Stimulated activated CD4-positive, alpha-beta T cell treated with anti-CD3 and anti-CD28 coated beads, Interleukin-12 subunit alpha, Interleukin-12 subunit beta, amount 100 ng/mL, for 48 hours (primary cell): ENCODE measurements at places on chromosomes 13 and 19.

- peak; percentile 28 for DNase-seq
Observed at GRCh38 chr19:55585658-55586339, 5.2 kb upstream of the ZNF579 start.

DNA sequence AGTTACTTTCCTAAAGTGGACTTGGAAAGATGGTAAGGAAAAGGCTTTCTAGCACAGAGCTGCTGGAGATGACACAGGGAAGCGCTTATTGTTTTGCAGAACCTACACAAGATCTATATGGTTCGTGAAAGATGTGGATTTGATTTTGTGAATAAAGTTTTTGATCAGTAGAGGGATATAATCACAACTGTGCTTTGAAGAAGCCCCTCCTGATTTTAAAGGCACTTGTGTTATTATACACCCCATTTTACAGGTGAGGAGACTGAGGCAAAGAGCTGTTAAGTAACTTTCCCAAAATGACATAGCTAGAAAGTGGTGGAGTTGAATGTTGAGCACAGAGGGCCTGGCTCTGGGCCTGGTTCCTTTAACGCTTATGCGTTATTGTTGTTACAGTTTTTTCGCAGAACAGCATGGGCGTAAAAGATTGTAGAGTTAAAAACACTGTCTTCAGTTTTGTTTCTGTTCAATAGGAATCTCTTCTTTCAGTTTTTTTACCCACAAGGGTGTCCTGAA, 1.4 kb downstream of the TDRD3 start:
- DNase-seq = no peak

DNA sequence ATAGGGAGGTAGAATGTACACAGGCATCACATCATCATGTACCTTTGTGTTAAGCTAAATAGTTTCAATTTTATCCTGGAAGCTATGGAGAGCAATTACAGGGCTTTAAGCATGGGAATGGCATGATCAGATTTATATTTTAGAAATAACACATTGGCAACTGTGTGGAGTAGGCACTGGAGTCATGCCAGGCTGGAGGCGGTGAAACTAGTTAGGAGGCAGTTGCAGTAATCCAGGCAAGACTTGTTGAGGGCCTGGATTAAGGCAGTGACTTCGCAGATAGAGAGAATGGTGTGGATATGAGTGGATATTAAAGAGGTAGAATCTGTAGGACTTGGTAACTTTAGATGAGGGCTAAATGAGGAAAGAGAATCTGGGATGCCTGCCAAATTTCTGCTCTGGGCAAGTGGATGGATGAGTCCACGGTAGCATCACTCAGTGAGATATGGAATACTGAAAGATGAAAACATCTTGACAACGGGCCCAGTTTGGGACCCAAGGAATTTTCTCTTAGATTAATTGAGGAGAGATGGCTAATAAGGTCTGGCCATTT, 506.2 kb downstream of the FGF9 start:
- DNase-seq = no peak

DNA sequence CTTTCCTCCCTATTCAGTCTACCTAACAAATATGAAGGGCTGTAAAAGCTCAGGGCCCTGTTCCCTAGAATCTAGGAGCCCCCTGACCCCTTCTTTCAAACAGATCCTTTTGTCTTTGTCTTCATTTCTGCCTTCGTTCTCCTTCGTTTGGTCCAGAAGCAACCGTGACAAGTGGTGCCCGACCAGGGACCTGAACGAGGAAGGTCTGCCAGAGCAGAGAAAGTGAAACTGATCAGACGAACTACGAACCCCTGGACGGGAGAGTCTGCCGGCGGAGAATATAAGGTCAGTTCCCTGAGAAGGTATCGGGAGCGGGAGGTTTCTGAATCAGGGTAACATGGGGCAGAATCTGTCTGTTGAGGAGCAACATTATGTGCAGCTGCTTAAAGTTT, 751 bp downstream of the ERVK3-1 start:
- DNase-seq = no peak

DNA sequence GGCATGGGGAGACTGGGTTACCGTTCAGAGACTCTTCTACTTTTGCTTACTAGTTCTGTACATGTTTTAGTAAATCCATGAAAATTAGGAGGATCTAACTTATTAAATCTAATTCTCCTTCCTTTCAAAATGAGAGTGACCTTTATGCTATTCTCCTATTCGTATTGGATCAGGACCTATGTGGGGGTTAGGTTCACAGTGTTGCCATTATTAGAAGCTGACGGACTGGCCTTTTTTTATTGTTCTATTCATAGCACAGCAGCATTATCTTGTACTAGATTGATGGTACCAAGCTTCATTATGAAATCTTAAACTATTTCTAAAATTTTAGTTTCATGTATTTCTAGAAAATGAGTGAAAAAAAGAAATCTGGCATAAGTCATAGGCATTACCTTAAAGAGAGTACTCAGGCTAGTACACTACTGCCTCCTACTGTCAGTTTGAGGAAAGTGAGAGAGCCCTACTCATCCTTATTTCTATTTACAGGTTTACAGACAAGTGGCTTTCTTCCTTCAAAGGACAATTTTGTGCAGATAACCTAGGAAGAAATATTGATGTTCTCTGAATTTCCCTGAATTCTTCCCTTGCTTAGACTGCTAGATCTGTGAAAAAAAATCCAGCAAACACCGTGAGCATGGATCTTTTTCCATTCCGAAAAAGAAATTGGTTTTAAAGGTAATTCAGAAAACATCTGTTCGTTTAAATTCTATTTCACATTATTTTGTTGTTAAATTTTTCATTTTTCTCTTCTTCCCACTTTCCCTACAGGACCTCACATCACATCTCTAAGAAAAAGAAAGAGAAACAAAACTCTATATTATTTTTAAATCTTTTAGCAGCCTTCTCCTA, 485.5 kb downstream of the DIAPH3 start:
- DNase-seq = no peak

GRCh38 chr19:848386-848921, 3.6 kb upstream of the ELANE start:
- DNase-seq = no peak

DNA sequence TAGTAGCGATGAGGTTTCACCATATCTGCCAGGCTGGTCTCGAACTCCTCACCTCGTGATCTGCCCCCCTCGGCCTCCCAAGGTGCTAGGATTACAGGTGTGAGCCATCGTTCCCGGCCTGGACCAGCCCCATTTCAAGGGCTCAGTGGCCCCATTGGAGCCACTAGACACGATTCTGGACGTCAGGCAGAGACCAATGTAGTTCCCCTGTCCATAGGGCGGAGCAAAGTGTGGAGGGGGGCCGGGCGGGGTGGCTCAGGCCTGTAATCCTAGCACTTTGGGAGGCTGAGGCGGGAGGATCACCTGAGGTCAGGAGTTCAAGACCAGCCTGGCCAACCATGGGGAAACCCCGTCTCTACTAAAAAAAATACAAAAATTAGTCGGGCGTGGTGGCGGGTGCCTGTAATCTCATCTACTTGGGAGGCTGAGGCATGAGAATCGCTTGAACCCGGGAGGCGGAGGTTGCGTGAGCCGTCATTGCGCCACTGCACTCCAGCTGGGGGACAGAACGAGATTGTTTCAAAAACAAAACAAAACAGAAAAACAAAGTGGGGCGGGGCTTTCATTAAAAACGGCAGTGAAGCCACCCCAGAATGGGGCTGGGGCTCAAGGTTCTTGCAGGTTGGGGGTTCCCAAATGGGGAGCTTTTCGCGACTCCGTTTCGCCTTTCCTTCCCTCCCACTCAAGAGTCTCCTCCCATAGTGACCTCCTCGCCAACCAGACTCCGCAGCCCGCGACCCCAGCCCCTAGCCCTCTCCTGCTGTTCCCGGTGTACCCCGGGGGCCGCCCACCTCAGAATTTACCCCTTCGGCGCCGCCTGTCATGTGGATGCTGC, 758 bp upstream of the TECR start:
- DNase-seq = no peak

- DNase-seq = no peak
Observed at GRCh38 chr19:14459703-14460102, 15.5 kb downstream of the PTGER1 start.

GRCh38 chr13:110617321-110618072, 2.2 kb downstream of the NAXD start:
- no peak for DNase-seq

- no peak for DNase-seq
Observed at GRCh38 chr19:35461060-35461459, 13.0 kb downstream of the FFAR2 start.

DNA sequence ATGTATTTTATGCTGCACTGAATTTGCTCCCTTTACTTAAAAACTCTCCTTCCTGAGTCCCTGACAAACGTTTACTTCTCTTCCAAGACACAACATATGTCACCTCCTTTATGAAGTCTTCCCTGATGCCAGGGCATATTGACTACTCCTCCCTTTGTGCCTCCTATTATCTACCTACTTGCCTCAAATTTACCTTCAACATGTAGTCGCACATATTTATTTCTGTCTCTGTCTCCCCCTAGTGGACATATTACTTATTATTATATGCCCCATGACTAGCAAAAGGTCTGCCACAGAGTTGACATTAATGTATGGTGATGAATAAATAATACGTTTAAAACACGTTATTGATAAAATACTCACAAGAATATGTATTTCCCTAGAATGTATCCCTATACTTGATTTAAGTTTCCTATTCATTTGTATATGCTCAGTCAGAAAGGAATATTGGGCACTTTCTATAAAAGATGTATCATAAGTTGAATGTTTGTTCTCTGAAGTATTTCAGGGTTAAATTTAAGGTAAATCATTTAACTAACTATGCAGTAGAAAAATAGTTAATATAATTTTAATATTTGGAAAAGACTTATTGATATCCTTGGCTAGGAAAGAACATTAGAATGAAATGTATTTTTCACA, 250.3 kb upstream of the ATXN8OS start:
- no peak for DNase-seq

DNA sequence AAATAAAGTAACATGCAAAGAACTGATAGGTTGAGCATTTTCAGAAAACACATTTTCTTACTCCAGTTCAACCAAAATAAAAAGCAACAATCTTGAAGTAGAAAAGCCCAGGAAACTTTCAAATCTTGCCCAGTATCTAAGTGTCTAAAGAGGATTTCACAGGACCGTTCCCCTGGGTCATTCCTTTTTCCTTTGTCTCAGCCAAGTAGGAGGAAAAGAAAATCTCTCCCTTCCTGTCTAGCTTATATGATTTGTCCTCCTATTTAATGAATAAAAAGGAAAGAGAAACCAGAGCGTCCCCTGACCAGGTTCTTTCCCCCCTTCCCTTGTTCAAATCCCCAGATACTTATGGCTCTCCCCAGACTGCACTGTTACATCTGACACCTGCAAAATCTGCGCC, 248.0 kb downstream of the KCTD12 start:
- DNase-seq = no peak

DNA sequence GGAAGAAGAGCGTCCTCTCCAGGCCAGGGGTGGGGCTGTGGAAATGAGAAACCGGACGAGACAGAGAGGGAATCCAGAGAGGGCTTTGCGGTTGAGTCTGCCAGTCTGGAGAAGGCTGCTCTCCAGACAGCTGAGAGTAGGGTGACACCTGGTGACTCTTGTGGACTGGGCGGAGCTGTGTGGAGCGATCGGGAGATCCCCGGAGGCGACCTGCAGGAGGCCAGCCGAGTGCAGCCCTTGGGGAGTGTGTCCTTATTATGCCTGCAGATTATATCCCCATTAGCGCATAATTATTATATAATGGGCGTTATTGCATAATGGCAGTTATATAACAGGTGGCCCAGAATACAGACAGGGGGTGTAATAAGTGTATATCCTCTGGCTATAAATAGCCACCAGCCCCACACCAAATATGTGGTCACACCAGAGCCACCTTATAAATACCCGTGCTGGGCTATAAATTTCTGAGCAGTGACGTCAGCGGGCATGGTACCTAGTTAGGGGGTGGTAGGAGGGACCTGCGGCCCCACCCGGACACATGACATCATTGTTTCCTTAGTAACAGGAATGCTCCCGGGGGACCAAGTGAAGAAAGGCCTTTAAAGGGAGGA, 41.2 kb downstream of the NFIX start:
- DNase-seq = no peak

DNA sequence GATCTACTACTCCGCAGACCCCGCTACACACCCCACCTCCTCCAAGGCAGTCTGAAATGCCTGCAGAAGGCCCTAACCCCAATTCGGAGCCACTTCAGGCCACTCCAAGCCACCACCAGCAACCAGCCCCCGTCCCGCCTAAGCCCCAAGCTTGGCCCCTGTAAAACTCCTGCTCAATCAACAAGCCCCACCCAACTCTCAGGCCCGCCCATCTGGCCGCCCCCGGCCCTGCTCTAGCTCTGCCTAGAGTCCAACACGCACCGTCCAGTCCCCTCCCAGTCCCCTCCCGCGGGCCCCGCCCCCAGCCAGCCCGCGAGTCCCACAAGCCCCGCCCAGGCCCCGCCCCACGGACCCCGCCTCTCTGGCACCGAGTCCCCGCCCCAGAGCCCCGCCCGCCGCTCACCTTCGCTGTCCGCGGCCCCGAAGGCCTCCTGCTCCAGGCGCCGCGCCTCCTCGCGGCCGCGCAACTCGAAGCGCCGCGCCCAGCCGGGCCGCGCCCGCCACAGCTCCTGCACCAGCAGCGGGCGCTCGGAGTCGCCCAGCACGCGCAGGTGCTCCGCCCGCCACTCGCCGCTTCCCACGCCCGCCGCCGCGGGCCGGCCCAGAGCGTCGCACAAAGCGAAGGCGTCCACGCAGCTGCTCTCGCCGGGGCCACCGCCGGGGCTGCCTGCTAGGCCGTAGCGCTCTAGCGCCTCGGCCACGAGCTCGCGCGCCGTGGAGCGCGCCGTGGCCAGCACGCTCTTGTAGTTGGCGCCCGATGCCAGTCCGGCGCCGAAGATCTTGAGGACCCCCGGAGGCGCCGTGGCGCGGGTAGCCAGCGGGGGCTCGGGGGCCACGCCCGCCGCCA, 1.6 kb downstream of the RASIP1 start:
- DNase-seq = peak; percentile 90

- no peak for DNase-seq
Observed at GRCh38 chr13:109789262-109789661, 2.9 kb upstream of the IRS2 start.

GRCh38 chr19:7830823-7831222, 805 bp downstream of the EVI5L start:
- no peak for DNase-seq

GRCh38 chr13:71704656-71705055, 162.3 kb downstream of the DACH1 start:
- DNase-seq = no peak

DNA sequence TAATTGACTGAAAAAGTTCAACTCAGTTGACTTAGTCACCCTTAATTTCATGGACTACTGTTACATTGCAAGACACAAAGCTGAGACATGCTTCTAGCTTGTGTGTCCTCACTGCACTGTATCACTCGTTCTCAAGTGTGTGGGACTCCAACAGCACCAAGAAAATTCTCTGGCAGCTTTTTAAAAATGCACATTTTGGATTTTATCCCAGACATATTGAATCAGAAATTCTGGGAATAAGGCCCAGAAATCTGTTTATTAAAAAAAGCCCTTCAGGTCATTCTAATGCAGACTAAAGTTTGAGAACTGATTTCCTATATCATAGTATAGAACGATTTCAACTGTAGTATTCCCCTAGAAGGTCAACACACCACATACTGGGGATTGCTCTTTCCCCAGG, 1485.3 kb downstream of the PCDH9 start:
- DNase-seq = no peak

- DNase-seq = no peak
Observed at GRCh38 chr13:114015969-114016295, 42.1 kb upstream of the C13orf46 start.

- DNase-seq = no peak
Observed at GRCh38 chr19:12815088-12815487, 8.7 kb downstream of the RNASEH2A start.

GRCh38 chr13:111326621-111326965, 6.2 kb downstream of the TEX29 start:
- no peak for DNase-seq

- peak; percentile 15 for DNase-seq
Observed at GRCh38 chr19:34365463-34366401, 736 bp downstream of the GPI start.
